ENCODE measurements at places on chromosomes 1 and 21.
A peak's percentile ranks its signal among the peaks of the same experiment; 100 is the strongest.

DNA sequence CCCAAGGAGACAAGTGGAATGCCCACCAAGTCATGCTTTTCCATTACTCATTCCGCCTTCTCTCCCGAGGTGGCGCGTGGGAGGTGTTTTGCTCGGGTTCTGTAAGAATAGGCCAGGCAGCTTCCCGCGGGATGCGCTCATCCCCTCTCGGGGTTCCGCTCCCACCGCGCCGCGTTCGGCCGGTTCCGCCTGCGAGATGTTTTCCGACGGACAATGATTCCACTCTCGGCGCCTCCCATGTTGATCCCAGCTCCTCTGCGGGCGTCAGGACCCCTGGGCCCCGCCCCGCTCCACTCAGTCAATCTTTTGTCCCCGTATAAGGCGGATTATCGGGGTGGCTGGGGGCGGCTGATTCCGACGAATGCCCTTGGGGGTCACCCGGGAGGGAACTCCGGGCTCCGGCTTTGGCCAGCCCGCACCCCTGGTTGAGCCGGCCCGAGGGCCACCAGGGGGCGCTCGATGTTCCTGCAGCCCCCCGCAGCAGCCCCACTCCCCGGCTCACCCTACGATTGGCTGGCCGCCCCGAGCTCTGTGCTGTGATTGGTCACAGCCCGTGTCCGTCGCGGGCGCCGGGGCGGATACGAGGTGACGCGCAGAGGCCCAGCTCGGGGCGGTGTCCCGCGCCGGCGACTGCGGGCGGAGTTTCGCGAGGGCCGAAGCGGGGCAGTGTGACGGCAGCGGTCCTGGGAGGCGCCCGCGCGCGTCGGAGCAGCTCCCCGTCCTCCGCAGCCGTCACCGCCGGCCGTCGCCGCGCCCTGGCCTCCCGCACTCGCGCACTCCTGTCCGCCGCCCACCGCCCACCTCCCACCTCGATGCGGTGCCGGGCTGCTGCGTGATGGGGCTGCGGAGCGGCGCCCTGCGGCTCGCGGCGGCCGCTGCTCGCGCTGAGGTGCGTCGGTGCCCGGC lies at the start of gene KIF1B:
KIF1B (plus strand) TSS at position 666 of the 906 bp plus-strand sequence. CDS start 21,759 bp downstream, outside the sequence.
- DNase-seq = peak; percentile 98

GRCh38 chr1:206926286-206926685 lies 4.5 kb upstream of the FCMR start:
- no peak for DNase-seq

DNA sequence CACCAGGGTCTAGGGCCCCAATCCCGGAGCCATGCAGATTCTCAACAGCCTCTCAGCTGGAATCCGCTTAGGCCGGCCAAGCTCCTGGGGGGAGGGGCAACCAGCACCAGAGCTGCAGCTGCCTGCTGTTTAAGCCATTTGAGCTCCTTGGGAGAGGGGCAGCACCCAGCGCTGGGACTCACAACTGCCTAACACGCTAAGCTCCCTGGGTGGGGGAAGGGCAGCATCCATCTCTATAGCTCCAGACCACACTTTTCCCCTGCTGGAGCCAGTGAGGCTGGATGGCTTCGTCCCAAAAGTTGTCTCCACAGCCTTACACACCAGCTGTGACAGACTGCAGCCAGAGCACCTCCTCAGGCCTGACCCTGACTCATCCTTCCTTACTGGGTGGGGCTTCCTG lies 6.9 kb upstream of the PTGFR start:
- DNase-seq = peak; percentile 10

GRCh38 chr1:101314244-101314643 lies 77.4 kb downstream of the S1PR1 start:
- DNase-seq = no peak

- no peak for DNase-seq
These were observed 508.6 kb downstream of the RWDD3 start for GRCh38 chr1:95742591-95743089.

DNA sequence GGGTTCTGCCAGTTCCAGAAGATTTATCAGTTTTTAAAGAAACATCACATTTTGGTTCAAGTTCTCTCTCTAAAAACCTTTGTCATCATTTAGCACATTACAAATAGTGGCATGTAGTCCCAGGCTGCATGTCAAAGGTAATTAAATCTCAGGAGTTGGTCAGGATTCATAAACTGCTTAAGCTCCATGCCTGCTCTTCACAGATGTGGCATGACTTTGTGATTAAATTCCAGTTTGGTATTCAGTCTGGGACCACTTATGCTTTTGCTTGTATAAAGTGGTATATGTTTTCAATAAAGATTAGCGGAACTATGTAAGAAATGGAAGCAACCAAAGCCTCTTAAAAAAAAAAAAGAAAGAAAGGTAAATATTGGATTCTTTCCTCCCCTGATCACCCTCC lies 408.0 kb downstream of the DISC1 start:
- DNase-seq = no peak

GRCh38 chr1:155940993-155941844 lies at the start of gene RXFP4:
Gene RXFP4, plus strand, starts transcription at chr1:155941638. Its CDS starts 72 bp downstream, at chr1:155941710.
- DNase-seq = peak; percentile 93

- DNase-seq = no peak
These were observed 178.6 kb downstream of the RRAGC start for GRCh38 chr1:38680801-38681510.

DNA sequence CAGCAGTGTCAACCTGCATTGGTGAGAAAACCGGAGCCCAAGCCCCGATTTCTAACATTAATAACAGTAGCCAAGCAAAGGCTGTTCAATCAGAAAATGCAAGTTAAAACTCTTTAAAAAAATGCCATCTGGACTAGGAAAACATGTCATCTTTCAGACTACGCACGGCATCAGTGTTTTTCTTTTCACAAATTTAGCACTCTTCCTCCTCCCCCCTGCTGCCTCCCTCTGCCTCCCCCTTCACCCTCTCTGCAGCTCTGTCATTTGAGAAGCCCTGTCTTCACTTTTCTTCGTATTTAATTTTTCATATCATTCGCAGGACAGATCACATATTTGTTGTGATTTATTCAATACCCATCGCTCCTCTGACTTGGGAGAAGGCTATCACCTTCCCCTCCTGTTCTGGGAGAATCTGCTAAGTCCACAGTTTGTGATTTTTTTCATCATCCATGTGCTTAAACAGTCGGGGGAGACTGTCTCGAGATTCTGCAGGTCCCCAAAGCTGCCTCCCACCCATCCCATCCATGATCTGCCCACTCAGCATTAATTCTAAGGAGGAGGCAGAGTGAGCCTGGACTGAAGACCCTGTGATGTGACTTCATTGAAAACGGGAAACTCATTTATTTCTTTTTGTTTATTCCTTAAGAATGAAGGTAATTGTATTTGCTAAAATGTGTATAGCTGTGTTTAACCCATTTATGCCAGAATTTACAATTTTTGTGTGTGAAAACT lies 84.8 kb downstream of the PROX1 start:
- DNase-seq = no peak

DNA sequence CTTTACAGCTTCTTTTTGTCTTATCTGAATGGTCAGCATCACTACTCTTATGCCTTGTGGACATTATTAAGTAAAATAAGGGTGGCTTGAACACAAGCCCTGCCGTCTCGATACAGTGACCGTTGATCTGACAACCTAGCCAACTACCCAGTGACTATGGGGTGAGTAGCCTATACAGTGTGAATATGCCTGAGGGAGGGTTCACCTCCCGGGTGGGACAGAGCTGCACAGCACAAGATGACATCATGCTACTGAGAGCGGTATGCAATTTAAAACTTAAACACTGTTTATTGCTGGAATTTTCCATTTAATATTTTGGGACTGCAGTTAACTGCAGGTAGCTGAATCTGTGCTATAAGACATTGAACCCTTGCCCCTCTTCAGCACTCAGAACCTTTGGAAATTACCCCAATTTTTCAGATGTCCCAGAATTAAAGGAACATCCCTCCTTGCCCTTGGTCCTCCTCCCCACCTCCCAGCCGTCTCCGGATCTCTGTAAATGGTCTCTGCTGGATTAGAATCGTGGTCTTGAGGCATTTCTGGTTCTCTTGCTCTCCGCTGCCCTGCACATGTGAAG lies 618.5 kb downstream of the PTPRU start:
- DNase-seq = no peak

GRCh38 chr1:66372522-66373101 lies 161.3 kb upstream of the SGIP1 start:
- DNase-seq = no peak
